ENCODE measurements at places on chromosomes 6 and 20.

DNA sequence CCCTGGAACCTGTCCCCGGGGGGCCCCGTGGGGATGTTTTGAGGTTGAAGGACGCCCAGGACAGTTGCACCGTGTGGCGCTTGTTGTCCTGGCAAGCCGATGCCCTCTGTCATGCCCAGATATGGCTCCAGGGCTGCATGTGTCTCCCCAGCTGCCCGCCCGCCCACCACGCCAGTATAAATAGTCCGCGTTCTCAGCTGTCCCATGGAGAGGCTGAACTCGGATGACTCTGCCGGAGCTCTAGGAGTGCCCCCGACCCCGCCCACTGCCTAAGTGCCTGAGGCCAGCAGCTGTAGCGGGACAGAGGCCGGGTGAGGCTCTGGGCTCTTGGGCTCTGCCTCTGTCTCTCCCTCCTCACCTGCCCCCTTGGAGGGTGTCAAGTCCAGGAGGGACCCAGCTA is 83.0 kb upstream of the GATA5 start:
- no peak for DNase-seq

GRCh38 chr6:79946272-79947190 is 822 bp downstream of the ELOVL4 start:
- peak; percentile 13 for DNase-seq

- DNase-seq = no peak
Measured at GRCh38 chr6:10381830-10382208, 33.1 kb downstream of the TFAP2A start.

GRCh38 chr6:138499303-138500018 is at the start of gene NHSL1:
Gene NHSL1, minus strand, starts transcription at chr6:138499494. Its CDS starts 204 bp downstream, at chr6:138499290.
- peak; percentile 88 for DNase-seq

GRCh38 chr20:47362361-47363219 is 6.1 kb upstream of the ZMYND8 start:
- DNase-seq = no peak

GRCh38 chr6:85460154-85460920 is 10.5 kb downstream of the NT5E start:
- DNase-seq = no peak

DNA sequence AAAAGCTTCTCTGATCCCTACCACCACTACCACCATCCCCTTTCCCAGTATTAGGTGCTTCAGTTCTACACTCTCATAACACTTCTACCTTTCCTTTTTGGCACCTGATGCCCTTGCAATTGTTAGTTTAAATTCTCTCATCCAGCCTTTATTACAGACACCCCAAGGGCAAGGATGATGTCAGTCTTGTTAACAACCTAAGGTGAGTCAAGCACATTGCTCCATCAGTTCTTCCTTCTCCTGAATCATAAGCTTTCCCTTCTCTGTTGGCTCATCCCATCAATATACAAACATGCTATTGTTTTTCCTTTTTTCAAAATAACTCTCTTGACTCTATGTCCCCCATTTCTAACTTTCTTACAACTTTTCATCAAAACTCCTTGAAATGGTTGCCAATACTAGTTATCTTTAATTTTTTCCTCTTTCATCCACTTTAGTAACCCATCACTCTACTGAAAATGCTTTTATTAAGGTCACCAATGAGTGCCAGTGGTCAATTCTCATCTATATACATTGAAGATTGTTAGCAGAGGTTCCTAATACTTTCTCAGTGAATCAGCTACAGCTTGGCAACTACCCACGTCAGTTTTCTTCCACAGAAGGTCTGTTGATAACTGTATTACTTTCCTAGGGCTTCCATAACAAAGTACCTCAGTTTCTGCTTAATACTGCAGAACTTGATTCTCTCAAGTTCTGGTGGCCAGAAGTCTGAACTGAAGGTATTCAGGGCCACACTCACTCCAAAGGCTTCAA is 97.1 kb upstream of the FLRT3 start:
- no peak for DNase-seq

DNA sequence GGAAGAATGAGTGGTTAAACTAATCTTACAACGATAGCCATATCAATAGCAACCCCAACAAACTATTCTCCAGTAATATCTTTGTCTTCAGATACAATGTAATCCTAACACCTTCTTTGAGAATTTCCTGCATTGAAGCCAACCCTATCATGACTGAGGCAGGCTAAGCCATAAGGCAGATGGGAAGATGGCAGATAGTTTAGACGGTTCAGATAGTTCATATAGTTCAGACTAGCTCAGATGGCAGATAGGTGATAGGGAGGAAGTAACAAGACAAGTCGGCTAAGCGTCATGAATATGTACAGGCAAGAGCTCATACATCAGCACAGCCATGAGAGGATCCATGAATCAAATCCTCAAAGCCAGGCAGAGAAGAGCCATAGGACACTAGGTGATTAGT is 39.1 kb upstream of the BEND6 start:
- no peak for DNase-seq

DNA sequence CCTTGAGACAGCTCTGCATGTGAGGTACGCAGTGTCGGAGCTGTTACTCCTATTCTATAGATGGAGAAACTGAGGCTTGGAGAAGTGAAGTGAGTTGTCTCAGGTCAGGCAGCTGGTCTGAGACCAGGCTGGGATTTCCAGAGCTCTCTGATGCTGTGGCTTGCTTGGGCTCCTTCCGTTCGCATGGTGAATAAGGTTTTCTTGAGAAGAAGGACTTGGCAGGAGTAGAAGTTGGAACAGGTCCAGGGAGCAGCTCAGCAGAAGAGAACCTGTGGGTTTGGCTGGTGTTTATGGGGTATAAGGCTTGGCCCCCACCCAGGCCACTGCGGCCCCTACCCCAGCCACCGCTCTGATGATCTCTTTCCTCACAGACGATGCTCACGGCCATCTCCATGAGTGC is 7.4 kb downstream of the SLC12A5 start:
- no peak for DNase-seq

DNA sequence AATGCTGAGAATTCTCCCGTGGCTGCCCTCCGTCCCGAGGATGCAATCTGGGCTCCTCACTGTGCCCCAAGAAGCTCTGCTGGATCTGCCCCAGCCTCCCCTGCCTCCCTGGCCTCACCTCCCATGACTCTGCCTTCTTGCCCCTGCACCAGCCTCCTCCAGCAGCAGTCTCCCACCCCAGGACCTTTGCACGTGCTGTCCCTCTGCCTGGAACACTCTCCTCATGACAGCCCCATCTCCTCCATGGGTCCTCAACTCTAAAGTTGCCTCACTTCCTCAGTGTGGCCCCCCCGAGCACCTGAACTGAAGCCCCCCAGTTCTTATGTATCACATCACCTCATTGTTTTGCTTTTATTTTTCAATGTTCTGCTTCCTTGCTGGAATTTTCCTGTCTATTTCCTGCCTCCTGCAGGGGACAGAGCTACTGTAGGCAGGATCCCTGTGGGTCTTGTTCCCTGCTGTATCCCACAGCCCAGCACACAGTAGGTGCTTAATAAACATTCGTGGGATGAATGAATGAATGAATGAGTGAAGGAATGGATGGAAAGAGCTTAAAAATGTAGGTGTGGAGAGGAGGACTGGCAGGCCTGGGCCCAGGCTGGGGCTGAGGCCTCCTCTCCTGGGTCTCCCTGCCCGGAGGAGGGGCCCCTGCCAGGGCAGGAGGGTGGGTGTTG is 42.2 kb downstream of the CEBPB start:
- no peak for DNase-seq

DNA sequence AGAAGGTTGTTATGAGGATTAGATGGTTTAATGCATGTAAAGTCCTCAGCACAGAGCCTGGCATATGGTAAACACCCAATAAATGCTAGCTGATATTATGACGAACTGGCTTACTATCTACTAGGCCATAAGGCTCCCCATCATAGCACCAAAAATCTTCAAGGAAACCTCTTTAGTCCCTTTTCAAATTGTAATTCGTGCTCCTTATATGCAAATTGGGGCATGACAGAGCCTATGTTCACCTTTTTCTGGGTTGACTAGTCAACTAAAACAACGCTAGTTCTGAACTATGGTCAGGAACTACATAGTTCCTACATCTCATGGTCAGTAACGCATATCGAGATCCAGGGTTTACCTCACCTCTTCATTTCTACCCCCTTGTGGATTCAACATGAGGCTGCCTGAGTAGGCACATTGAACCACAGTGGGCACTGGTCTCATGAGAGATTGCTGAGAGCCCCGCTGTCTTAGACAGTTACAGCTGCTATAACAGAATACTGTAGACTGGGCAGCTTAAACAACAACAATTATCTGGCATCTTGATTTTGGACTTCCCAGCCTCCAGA is 97.2 kb upstream of the TNFAIP3 start:
- DNase-seq = no peak

GRCh38 chr20:5433352-5433751 is 116.6 kb upstream of the PROKR2 start:
- DNase-seq = no peak

- no peak for DNase-seq
Measured at GRCh38 chr20:44641325-44641724, 10.2 kb downstream of the ADA start.

DNA sequence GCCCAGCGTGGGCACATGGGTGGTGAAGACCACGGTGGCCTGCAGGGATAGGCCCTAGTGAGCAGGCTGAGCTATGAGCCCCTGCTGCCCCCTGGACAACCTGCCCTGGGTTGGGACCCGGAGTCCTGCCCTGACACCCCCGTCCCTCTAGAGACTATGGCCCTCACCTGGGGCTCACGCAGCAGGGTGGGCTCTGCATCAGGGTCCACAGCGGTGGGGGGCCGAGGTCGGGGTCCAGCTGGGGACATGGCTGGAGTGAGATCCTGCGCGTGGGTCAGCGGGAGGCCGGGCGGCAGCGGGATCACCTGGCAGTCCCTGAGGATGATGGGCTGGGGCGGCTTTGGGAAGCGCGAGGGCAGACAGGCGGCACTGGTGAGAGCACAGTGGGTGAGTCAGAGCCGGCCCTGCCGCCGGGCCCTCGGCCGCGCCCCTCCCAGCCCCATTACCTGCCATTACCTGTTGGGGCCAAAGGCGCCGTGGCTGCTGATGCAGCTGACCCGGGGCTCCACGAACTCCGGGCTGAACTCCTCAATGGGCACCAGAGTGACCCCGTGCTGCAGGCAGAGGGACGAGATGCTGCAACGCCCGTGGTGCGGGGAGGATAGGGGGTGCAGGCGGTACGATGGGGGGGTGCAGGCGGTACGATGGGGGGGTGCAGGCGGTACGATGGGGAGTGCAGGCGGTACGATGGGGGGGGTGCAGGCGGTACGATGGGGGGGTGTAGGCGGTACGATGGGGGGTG is 27.9 kb downstream of the ADRM1 start:
- no peak for DNase-seq

DNA sequence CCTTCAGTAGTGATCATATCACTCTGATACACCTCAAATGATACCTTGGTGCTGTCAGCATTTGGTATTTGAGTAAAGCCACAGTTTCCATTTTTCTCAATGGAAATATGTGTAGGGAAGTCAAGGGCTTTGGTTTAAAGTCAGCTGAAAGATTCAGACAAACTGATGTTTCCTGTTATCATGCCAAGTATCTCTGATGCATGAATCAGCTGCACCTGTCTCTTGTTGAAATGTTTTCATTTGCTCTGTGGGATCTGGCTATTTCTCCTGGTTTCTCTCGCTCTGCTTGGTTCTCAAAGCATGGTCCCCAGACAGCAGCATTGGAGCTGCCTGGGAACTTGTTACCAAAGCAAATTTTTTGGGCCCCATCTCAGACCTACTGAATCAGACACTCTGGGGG is 23.5 kb downstream of the ZFP64 start:
- no peak for DNase-seq

DNA sequence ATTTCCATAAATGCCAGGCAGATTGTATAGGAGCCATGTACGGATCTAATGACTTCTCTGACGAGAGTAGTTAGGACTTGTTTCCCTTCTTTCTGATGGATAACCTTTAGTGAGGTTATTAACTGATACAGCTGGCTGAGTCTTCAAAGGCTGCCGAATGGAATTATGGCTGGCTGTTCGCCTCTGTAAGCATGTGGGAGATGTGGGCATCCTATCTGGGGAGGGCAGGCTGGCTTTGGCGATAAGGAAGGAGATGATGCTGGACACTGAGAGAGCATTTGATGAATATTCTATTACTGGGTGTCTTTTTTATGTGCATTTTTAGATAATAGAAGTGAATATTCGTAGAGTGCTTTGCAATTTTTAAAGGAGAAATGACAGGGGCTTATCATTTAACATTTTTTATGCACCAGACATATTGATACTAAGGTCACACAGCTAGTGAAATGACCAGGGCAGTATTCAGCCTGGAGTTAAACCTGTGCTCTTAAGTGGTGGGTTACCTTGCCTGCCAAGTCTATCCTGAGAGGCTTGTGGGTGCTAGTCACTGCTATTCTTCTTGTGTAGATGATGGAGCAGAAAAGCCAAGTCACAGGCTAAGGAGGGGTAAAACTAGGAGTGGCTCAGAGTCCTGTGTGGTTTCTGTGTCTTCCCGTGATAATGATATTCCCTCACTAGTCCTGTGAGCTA is 3.1 kb downstream of the PBOV1 start:
- DNase-seq = no peak

- DNase-seq = no peak
Measured at GRCh38 chr20:25005220-25005619, 12.7 kb upstream of the APMAP start.

- DNase-seq = no peak
Measured at GRCh38 chr6:158938811-158939254, 61.2 kb downstream of the RSPH3 start.

DNA sequence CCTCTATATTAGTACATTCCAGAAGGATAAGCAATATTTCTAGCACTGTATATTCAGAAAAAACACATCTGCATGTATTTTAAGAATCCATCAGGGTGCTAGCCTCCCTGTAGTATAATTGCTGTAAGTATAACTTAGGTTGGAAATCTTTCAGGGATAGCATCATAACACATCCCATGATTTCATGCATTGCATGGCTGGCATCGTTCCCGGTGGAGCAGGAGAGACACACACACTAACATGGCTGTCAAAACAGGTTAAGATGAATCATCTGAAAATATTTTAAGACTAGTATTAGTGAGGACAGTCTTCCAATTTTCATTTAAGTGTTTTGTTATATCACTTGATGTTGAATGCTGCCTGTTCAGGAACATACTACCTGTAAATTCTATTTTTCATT is 32.1 kb upstream of the CENPW start:
- DNase-seq = no peak

GRCh38 chr20:1894951-1895673 is at the start of gene SIRPA:
Gene SIRPA, plus strand, starts transcription at chr20:1895407. Its CDS starts 41 bp downstream, at chr20:1895448.
- no peak for DNase-seq

DNA sequence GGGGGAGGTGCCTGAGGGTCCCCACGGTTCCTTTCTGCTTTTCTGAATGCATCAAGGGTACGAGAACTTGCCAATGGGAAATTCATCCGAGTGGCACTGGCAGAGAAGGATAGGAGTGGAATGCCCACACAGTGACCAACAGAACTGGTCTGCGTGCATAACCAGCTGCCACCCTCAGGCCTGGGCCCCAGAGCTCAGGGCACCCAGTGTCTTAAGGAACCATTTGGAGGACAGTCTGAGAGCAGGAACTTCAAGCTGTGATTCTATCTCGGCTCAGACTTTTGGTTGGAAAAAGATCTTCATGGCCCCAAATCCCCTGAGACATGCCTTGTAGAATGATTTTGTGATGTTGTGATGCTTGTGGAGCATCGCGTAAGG is 226.4 kb downstream of the SMOC2 start:
- DNase-seq = no peak
